ENCODE measurements at places on chromosomes 1 and 21. TPM values are rescaled to one million over a fixed set of nuclear protein-coding genes. Genes with fewer than 3 reads are reported as not detected.

GRCh38 chr1:96715482-96715881, 6.1 kb upstream of the PTBP2 start:
- no peak for DNase-seq

GRCh38 chr1:226679262-226679661, 59.8 kb downstream of the ITPKB start:
- no peak for DNase-seq

DNA sequence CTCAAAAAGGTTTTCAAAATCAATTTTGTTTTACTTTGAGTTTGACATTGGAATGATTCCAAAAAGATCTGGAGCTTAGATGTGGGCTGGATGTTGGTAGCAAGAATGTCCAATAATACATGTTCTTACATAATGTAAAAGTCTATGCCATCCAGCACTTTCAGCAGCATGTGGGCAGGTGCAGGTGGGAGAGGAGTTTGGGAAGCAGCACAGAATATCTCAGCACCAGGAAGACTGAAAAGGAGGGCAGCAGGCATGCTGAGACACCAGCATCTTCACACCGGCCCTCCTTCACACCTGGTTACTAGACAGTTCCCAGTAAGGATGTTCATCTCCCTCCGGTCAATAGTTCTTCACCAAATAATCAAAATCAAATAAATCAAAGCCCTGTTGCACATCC, 166.6 kb downstream of the ZBTB18 start:
- no peak for DNase-seq

TRIM67 gene
- not detected for total RNA-seq

DNA sequence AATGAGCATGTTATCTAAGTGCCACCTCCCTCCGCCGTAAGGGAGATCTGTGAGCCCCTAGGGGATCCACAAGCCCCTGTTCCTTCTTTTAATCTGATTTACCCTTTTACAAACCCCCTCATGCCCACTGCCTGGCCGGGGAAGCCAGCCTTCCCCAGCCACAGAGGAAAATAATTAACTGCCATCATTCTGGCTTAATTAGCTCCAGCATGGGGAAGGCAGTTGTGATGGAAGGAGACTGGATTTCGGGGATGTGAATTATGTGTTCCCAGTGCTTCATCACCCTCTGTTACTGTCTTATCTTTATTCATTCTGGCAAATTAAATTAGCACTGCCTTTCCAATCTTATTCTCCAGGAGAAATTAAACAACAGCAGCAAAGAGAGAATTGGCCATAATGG, 135.8 kb downstream of the PTPRU start:
- no peak for DNase-seq

DNA sequence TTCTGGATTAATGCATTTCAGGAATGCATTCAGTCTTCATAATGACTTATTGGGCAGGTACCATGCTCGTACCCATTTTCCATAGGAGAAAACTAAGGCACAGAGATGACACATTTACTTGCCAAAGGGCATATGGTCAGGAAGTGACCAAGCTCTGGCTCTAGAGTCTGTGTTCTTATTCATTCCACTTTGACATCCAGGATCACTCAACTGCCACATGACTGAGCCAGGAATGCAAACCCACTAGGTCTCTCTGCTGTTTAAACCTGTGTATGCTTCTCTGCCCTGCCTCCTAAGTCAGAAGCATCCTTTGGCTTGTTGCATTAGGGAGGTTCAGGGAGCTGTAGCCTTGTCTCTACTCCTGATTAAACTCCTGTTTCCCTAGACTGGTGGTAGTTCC, 7.5 kb downstream of the KAZN start:
- no peak for DNase-seq

S100A2 gene
- 317 TPM for total RNA-seq

- DNase-seq, result no peak
Observed at GRCh38 chr1:156247460-156248322, at the start of gene PAQR6. PAQR6 (minus strand) TSS chr1:156248056; CDS start chr1:156246731, 1,325 bp downstream.

DNA sequence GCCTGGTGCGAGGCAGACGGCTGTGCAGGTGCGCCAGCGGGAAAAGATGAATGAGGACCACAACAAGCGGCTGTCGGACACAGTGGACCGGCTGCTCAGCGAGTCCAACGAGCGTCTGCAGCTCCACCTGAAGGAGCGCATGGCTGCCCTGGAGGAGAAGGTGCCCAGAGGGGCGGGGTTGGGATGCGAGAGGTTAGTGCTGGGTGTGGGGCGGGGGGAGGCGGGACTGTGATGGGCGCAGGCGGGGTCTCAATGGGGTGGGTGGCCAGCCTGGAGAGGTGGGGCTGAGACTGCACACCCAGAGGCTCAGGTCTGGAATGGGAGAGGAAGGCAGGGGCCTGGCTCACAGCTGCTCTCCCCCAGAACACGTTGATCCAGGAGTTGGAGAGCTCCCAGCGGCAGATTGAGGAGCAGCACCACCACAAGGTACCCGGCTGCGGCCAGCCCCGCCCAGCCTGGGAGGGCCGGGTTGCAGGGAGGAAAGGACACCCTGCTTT, 22.3 kb downstream of the PPFIA4 start:
- no peak for DNase-seq

- no peak for DNase-seq
Observed at GRCh38 chr1:236654957-236655356, 31.3 kb upstream of the ACTN2 start.

DNA sequence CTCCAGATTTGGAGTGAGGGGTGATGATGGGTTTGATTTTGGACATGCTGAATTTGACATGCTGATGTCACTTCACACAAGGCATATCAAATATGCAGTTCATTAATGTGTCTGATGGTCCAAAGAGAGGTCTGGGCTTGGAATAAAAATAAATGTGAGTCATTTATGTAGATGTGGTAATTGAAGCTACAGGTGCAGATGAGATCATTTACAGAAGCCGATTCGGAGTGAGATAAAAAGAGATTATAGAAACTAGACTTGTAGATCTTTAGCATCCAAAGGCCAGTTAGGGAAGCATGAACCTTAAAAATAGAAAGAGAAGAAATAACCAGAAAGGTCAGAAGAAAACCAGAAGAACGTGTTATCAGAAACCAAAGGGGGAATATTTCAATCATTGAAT, 350.9 kb upstream of the ZP4 start:
- DNase-seq, result no peak

GRCh38 chr1:30465096-30465495, 258.3 kb downstream of the MATN1 start:
- DNase-seq, result no peak

DNA sequence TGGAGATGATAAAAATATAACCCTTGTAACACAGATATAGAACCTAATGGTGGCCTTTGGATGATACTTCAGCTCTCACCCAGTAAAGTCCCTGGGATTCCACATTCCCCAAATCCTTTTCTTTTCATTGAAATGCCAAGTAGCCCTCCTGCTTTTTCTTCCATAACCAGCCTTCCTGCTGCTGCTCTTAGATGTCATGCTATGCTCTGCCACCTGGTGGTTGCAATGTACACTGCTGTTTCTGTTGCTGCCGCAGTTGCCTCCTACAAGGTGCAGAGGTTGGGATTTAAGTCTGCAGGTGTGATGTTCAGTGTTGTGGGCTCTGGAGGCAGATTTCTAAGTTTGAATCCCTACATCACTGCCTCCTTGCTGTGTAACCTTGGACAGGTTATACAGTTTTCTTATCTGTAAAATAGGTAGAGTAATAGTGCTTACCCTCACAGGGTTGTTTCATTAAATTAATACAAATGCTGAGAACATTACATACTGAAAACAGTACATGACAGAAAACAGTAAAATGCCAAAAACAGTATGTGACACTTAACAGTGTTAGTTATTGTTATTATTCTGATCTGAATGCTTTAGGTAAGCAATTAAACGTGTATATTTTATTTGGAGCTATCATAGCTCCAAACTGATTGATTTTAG, 64.3 kb downstream of the CAMSAP2 start:
- DNase-seq, result peak; percentile 72

KRTAP20-2 gene
- not detected for total RNA-seq

FAM131C gene
- total RNA-seq, result 0.60 TPM

MYCL gene
- 84.3 TPM for total RNA-seq

- no peak for DNase-seq
Observed at GRCh38 chr1:110714374-110714995, 39.7 kb upstream of the KCNA3 start.

DNA sequence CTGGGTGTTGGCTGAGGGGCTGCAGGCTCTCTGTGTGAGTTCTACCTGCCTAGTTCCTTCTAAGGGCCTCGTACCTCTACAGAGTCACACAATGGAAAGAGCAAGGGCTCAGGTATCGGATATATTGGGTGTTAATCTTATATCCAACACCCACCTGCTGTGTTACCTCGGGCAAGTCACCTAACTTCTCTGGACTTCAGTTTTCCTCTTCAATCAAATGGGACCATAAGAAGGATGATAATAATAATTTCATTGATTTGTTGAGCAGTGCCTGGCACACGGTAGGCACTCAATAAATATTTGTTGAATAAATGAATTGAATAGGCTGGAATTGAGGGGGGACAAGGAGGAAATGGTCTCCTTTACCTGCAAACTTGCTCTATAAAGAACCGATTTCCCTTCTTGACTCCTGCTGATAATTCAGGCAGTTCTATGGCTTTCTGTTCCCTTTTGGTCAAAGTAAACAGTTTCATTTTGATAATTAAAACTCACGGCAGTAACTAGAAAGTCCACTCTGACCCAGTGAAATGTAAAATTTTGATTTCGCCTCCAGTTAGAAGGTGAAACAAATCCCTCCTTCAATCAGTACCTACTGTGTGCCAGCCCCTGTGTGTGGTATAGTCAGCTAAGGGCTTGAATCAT, 16.5 kb upstream of the MAN1C1 start:
- DNase-seq, result no peak

CACNA1S gene
- not detected for total RNA-seq

DIRAS3 gene
- 2.7 TPM for total RNA-seq

RHBG gene
- total RNA-seq, result 2.8 TPM

C1orf226 gene
- 11.8 TPM for total RNA-seq

DNA sequence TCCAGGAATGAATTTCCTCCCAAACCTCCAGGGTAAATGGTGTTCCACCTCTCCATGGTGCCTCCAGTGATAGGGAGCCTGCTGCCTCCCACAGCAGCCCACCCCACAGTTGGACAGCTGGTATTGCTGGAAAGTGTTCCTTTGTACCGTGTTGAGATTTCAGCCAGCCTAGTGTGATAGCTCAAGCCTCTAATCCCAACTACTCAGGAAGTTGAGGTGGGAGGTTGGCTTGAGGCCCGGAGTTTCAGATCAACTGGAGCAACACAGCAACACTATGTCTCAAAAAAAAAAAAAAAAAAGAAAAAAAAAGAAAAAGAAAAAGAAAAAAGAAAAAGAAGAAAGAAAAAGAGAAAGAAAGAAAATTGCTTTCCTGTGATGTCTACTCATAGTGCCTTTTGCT, 96.1 kb downstream of the CHD1L start:
- no peak for DNase-seq

DNA sequence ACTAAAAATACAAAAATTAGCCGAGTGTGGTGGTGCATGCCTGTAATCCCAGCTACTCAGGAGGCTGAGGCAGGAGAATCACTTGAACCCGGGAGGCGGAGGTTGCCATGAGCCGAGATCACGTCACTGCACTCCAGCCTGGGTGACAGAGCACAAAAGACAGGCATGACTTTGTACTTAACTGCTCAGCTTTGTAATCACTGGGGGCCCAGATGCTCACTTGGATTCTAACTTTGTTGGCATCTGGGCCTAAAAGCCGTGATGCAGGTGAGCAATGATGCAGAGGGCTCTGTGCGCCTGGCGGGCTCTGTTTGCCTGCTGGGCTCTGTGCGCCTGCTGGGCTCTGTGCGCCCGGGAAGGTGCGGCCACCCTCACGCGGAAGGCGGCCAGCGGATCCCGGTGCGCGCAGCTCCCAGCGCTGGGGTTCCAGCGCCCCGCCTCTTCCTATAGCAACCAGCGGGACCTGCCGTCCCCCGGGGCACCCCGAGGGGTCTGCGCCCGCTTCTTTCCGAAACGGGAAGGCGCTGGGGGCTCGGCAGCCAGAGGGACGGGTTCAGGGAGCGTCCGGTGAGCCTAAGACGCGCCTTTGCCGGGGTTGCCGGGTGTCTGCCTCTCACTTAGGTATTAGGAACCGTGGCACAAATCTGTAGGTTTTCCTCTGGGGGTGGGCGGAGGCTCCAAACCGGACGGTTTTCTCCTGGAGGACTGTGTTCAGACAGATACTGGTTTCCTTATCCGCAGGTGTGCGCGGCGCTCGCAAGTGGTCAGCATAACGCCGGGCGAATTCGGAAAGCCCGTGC, 31.7 kb downstream of the PRMT2 start:
- no peak for DNase-seq

- no peak for DNase-seq
Observed at GRCh38 chr1:113091988-113092594, 19.1 kb downstream of the LRIG2 start.

GRCh38 chr1:68049941-68050878, at the start of gene DIRAS3:
DIRAS3 (minus strand) TSS chr1:68050627; CDS start chr1:68047297, 3,330 bp downstream.
- no peak for DNase-seq

NEGR1 gene
- 10.0 TPM for total RNA-seq

DNA sequence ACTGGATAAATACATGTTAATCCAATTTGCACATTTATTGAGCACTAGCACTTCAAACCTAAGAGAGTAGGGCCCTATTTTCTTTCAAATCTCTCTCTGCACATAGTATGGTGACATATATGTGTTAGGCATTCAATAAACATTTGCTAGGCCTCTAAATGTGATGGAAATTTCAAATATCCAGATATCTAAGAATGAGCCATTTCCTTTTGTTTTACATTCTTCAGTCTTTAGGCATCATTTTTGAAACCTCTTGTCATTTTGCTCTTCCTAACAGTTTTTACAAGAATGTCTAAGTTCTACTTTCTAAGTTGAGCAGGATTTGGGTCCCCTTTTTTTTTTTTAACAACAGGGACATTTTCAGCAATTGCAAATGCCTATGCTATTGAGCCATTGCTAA, 395.7 kb upstream of the ST6GALNAC5 start:
- DNase-seq, result no peak

- no peak for DNase-seq
Observed at GRCh38 chr1:191641420-191642260, 516.6 kb upstream of the RGS18 start.

DNA sequence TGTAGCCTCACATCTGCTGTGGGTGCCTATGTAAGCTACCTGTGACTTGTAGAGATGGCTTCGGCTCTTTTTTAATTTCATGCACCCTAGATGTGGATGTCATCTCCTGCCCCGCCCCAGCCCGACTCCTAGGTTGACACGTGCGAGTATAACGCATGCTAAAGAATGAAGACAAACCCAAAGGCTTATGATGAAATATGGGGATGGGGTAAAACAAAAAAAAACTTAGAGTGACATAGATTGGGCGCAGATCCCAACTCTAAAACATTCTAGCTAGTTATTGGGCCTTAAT, 613 bp upstream of the ERO1B start:
- no peak for DNase-seq

DNA sequence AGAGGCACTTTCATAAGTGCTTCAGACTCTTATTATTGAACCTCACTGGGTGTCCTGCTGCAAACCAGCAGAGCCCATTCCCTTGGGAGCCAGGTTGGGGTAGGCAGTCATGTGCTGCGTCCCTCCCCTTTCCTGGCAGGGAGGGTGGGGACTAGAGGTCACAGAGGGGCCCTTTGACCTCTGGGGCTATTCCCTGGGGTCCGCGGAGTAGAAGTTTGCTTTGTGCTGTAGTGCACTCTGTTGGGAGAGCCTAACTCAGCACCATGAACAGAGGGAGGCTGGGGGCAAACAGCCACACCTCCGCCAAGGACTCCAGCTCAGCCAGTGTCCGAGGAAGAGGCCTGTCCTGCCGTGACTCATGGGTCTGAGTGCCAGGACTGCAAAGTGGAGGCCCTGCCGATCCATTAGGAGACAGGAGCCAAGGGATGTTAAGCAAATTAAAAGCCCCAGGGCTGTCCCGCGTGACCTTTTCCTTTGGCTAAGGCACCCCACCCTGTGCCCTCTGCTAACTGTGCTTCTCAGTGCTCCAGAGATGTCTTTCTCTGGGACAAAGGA, 3.0 kb upstream of the IGSF21 start:
- no peak for DNase-seq

GRCh38 chr1:50702395-50702794, 257.7 kb downstream of the FAF1 start:
- no peak for DNase-seq

ADAMTSL4 gene
- total RNA-seq, result 48.2 TPM

Data from ureter (tissue), 1 donor.